ENCODE measurements at places on chromosomes 5 and 9. TPM values are rescaled to one million over a fixed set of nuclear protein-coding genes. Genes with fewer than 3 reads are reported as not detected.

Gene RBM22
- 28.5 TPM for total RNA-seq

- no peak for DNase-seq
Observed at GRCh38 chr5:176771102-176771845, 39.1 kb upstream of the UNC5A start.

- DNase-seq = no peak
Observed at GRCh38 chr9:7510199-7510598, 289.4 kb downstream of the DMAC1 start.

DNA sequence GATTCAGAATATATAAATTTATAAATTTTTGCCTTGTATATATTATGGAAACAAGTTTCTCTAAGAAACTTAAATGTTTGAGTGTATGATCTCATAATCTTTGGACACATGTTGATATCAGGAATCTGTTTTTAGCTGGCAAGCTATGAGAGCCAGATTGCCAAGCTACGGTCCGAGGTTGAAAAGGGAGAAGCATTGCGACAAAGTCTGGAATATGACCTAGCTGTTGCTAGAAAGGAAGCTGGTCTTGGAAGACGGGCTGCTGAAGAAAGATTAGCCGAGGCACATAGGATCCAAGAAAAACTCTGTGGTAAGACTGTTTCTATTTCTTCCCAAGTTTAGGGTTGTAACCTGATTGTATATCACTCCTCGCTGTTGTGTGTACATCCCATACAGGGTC, 25.9 kb downstream of the CCDC171 start:
- no peak for DNase-seq

- no peak for DNase-seq
Observed at GRCh38 chr5:135179308-135179980, 145.4 kb upstream of the PITX1 start.

DNA sequence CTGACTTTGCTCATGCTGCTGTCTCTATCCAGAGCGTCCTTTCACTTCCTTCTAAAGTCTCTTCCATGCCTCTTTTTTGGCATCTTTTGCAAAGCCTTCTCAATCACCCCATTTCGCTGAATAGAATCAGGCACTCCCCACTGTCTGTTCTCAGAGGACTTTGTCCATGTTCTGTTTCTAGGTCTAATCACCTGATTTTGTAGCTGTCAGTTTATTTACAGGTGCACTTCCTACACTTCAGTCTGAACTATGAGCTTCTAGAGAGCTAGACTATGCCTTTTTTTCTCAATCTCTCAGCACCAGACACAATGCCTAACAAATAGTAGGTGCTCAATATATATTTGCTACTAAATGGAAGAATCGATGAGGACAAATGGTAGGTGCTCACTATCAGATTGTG, 29.9 kb downstream of the TLR4 start:
- DNase-seq = no peak

DNA sequence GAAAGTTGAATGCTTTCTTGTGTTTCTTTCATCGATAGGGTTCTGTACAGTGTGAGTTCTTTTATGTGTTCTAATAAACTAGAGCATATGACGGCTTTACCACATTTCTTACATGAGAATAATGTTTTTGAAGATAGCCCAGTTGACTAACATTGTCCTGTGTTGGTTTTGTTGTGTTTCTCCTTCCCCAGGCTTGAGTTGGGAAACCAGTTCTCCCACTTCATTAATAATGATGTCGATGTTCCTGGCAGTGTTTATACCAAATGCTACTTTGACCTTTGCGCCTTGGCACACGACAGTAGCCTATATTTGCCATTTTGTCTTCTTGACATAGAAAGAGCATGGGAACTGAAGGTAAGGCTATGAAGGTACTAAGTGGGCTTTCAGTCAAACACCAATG, 14.4 kb upstream of the ZNF782 start:
- peak; percentile 39 for DNase-seq

- DNase-seq = no peak
Observed at GRCh38 chr9:20087481-20087880, 298.6 kb upstream of the SLC24A2 start.

DNA sequence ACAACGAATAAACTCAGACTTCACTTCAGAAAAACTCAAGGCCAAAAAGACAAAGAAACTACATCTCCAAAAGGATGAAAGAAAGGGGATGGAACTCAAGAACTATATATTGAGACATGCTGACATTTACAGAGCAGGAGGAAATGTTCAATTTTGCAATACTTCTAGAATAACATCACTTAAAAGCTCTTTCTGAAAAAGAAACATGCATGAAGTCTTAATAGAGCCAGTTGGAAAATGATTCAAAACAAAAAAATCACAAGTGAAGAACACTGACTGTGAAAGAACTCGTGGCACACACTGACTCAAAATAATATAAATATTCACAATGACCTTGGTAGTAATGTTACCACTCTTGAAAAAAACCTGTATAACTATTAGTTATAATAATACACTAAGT, 267.8 kb upstream of the NREP start:
- DNase-seq = no peak

- no peak for DNase-seq
Observed at GRCh38 chr9:89342948-89343347, 24.6 kb downstream of the SECISBP2 start.

- DNase-seq = no peak
Observed at GRCh38 chr9:127878652-127879390, 1.3 kb upstream of the AK1 start.

GRCh38 chr5:129356846-129357245, 103.3 kb upstream of the ADAMTS19 start:
- no peak for DNase-seq

Gene PCDHA12
- 0.45 TPM for total RNA-seq

Gene PHF24
- under 0.01 TPM for total RNA-seq
